Left colon (tissue), 2 donors: ENCODE measurements at places on chromosomes 11 and 22. TPM values are rescaled to one million over a fixed set of nuclear protein-coding genes. Genes with fewer than 3 reads are reported as not detected.

DNA sequence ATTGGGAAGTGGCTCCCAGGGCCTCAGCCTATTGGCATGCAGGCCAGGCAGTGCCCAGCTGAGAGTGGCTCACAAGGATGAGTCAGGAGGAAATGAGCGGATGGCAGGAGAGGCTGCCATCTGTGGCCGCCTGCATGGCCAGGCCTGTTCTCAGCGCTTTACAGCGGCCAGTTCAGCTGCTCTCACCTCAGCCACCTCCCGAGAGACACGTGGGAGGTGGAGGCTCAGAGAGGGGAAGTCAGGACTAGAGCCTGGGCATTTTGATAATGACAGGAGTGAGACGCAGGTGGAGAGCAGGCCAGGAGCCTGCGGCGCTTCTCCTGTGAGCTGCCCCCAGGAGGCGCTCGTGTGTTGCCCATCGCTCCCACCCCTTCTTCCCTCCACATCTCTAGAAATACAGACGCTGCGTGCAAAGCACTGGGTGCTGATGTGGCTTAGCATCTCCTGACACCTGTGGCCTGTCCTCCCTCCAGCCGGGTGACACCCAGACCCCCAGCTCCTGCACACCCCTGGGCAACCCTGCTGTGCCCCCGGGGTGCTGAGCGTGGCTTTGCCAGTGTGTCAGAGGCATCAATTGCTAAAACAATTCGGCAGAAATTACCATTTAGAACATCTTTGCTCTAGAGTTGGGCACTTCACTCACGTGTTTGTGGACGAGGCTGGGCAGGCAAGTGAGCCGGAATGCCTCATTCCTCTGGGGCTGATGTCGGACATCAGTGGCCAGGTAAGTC, 21.4 kb upstream of the PANX2 start:
- peak; percentile 43 for DNase-seq

- peak; percentile 53 for DNase-seq
Observed at GRCh38 chr22:43090130-43090789, 1.1 kb upstream of the TTLL1 start.

GRCh38 chr11:91630916-91631673, 593.5 kb upstream of the FAT3 start:
- DNase-seq: no peak

DNA sequence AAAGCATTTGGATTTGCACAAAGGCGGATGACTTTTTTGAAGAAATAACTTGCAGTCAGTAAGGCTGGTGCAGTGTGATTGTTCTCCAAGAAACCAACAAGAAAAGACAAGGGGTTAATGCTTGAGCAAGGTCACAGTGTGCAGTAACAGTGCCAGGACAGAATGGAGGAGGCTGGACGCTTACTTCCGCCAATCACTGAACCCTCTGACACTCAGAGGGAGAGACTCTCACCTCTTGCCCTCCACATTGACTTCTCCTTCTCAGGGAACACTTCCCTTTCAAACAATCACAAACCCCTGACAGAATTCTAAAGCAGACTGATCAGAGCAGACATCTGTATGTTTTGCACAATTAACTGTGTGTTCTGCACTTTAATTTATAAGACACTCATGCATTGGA, 228.4 kb downstream of the BLID start:
- no peak for DNase-seq

Gene USP2
- total RNA-seq: 26.0 TPM

Gene OR51I1
- not detected for total RNA-seq

Gene MRGPRX3
- total RNA-seq: not detected

Gene CCDC73
- total RNA-seq: not detected
